ENCODE measurements at places on chromosomes 7 and 10. TPM values are rescaled to one million over a fixed set of nuclear protein-coding genes. Genes with fewer than 3 reads are reported as not detected.

GRCh38 chr7:5354460-5355232 is 69.0 kb downstream of the TNRC18 start:
- peak; percentile 85 for DNase-seq

RBM20 gene
- total RNA-seq, result 105 TPM

ADRB1 gene
- 26.4 TPM for total RNA-seq

DNA sequence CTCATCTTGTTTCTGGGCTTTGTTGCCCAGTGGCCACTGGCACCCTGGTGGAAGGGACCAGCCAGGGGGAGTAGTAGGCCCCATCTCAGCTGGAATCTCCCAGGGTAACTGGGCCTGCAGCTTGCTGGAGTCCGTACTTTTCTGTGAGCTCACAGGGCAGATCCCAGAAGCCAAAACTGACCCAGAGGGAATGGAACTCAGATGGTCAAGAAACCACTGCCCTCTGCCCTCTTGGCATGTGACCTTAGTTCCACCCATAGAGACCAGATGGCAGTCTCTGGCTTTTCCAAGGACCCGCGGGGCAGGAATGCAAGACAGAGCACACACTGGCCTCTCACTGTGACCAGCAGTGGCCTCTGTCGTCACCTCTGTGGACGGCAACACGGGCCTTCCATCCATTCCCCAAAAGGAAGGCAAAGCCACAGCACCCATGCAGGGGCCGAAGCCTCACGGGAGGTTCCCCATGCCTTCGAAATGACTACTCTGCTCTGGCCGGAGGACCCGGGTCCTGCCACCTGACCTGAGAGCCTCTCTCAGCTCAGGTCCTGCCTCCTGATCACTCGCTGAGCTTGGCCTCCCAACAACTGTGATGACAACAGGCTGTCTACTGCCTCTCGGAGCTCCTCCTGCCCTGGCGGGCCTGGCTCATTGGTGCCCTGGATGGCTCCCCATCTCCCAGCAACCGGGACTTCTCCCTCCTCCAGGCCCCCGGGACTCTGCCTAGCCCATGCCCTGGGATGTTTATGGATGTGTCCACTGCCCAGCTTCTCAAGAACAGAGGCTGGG is 29.9 kb downstream of the MYL10 start:
- DNase-seq, result no peak

- peak; percentile 38 for DNase-seq
Measured at GRCh38 chr7:2016761-2017480, 215.8 kb downstream of the MAD1L1 start.

- DNase-seq, result no peak
Measured at GRCh38 chr7:142645777-142646176, 103.5 kb upstream of the PRSS1 start.
